Stimulated activated CD4-positive, alpha-beta T cell treated with anti-CD3 and anti-CD28 coated beads, Interleukin-1b, Interleukin-23, amount 100 ng/mL, for 1 hour (primary cell): ENCODE measurements at places on chromosomes 7 and 10.

- DNase-seq = no peak
These were observed 4.7 kb upstream of the CALN1 start for GRCh38 chr7:72416846-72417245.

GRCh38 chr7:154638286-154638685, 364.6 kb downstream of the PAXIP1 start:
- DNase-seq = no peak

DNA sequence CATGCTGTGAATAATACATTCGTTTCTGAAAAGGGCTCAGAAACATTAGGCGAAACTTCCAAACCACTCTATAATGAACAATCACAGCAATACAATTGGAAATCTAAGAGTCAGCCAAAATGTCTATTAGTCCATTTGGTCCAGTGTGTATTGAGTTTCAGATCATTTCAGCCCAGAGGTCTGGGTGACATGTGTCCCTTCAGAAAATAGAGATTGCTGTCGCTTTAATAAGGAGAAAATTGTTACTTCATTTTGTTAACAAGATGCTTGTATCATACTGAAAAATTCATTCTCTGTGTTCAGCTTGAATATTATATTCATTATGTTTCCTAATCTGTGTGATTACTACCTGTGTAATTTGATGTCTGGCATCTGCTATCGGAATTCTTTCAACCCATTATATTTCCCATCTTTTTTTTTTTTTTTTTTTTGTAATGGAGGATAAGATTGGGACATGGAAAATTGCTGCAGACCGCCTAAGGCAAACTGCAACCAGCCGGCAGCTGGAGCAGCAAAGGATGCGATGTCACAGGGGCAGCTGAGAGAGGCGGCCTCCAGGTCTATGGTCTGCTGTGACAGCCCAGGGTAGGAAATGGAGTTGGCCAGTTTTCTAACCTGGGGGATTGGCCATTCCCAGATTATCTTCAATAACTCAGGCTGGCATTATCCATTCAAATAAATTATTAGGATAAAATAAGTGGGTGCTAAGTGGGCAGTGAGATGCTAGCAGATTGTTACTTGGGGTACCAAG, 170.9 kb upstream of the NPVF start:
- no peak for DNase-seq

DNA sequence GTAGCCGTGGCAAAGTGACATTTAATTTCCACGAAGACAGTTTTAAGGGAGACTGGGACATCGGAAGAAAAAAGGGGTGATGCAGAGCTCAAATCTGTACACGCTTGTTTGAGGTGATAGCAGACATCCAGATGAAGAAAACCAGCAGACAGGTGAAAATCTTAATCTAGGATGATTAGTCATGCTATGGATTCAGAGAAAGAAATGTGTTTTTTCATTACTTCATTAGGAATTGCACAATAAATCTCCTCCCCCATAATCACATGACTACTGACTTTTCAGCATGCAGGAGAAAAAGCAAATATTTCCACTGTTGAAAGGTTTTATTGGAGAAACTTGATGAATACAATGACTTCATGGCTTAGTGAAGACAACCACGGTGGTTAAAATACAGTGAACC, 2.5 kb downstream of the NUDT5 start:
- DNase-seq = no peak

DNA sequence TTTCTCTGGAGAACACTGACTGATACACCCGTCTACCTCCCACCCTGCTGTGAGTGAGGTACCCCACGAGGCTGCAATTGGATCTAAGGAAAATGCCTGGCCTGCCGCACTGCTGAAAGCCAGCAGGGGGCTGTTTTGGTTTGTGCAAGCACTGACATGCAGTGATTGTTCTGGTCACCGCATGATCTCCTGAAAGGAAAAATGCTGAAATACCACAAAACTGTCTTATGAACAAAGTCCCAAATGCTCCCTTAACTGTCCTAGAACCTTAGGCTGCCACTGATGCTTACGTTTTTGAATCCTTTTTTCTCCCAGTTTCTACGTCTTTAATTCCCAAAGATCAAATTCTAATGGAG, 132.7 kb downstream of the JCAD start:
- DNase-seq = no peak

- no peak for DNase-seq
These were observed 23.2 kb upstream of the PRKAR1B start for GRCh38 chr7:750111-750905.

- no peak for DNase-seq
These were observed 46.2 kb upstream of the COMTD1 start for GRCh38 chr10:75281974-75282373.

- no peak for DNase-seq
These were observed 141.1 kb downstream of the GRM3 start for GRCh38 chr7:86784765-86785164.

DNA sequence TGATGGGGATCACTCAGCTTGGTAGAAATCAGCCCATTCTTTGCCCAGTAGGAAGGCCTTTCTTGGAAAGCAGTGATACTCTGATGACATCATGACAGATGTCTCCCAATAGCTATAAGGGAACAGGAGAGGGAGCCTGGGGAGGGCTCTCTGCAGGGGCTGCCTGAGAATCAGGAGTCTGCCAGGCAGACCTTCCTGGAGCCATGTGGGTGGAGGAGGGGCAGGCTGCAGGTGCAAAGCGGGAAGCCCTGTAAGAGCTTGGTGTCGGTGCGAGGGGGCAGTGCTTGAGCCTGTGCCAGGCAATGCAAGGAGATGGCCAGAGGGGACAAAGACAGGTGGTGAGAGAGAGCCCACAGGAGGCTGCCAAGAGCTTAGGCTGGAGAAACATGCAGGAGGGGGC, 5.0 kb upstream of the TNS3 start:
- no peak for DNase-seq

- DNase-seq = no peak
These were observed 846 bp downstream of the ANKRD26 start for GRCh38 chr10:27099448-27099847.

GRCh38 chr10:122056431-122057094, 67.6 kb downstream of the TACC2 start:
- DNase-seq = no peak

GRCh38 chr10:117424883-117425649, 49.8 kb upstream of the PDZD8 start:
- no peak for DNase-seq

DNA sequence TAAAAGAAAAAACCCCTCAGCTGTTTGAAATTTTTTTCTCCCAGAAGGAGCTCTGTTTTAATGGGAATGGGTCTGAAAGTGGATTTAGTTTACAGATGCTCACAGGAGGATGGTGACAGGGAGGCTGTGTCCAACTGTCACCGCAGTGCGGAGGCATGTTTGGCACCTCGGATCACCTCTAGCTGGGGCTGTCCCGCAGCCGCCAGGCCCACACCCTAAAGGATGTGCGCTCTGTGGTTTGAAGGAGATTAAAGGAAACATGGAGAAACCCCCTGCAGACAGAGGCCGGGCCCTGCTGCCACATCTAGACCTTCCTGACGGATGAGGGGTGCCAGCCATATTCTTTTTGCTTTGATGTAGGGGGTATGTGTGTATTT, 160.6 kb downstream of the DNAJB6 start:
- no peak for DNase-seq

DNA sequence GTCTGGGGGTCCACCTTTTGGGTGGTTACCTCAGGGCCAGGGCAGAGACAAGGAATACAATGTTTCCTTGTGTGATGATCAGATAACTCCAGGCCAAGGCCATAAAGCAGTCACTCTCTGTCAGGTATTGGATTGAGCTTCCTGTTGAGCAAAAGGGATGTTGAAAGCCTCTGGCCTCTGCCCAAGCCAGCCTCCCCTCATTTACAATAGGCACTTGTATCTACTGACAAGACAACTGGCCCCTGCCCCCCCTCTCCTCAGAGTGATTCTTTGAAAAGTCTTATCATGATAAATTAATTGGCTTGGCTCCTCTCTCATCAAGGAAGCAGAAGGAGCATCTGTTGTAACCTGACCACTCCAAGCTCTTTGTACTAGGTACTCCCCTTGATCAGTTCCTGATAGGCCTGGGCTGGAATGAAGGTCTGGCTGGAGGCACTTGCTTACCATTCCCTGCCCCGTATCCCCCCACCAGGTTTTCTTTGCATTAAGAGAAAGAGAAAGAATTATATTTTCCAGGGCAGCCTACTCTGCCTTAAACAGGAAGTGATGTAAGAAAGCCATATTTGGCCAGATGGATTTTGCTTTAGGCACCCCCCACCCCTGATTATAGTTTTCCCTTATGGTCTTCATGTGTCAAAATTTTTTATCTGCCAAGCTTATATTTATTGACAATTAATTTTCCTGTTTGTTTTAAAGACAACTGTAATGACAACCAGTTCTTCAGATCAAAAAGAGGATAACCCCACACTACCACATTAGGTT, 42.1 kb upstream of the HPS1 start:
- DNase-seq = no peak

DNA sequence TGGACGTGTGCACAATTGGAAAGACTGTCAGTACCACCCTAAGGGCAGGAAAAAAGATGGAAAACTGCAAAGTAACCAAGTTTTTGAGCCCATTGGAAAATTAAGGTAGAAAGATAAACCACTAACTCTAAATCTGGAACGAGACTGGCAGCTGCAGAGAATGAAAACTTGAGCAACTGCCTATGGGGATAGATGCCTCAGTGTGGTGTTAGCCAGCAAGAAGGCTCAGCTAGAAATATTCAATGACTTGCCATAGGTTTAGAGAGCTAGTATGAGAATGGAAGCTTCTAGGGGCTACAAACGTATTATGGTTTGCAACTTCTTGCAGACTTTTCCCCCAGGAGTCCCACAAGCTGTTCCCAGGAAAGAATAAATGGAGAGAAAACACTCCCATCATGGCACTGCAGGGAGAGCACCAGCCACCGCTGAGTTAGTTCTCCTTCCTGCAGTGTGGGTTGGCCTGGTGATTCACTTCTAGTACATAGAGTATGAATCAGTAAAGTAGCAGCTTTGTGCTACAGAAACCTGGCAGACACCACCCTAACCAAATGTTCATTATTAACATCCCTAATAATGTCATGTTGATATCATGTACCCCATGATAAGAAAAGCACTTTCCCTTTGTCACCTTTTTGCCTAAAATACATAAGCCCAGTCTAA, 372.4 kb upstream of the VWC2 start:
- DNase-seq = no peak

DNA sequence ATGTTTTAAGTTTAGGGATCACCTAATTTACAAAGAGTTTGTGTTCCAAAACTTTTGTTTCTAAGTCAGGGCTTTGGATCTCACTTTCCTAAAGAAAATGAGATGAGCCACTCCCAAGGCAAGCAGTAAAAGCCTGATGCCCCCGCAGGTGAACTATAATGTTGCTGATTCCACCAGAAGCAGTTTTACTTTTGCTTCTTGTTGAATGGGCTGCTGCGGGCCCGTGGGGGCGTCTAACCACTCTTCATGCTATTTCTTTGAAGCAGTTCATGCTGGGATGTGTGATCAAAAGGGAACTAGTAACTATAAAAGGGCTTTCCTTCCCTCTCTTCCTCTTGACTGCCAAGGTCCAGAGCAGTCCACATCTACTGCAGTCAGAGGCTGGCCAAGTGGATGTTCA, 118.7 kb upstream of the NEBL start:
- no peak for DNase-seq

GRCh38 chr10:30172091-30172490, 112.7 kb upstream of the JCAD start:
- DNase-seq = no peak
